ENCODE measurements at places on chromosomes 1 and 21.

DNA sequence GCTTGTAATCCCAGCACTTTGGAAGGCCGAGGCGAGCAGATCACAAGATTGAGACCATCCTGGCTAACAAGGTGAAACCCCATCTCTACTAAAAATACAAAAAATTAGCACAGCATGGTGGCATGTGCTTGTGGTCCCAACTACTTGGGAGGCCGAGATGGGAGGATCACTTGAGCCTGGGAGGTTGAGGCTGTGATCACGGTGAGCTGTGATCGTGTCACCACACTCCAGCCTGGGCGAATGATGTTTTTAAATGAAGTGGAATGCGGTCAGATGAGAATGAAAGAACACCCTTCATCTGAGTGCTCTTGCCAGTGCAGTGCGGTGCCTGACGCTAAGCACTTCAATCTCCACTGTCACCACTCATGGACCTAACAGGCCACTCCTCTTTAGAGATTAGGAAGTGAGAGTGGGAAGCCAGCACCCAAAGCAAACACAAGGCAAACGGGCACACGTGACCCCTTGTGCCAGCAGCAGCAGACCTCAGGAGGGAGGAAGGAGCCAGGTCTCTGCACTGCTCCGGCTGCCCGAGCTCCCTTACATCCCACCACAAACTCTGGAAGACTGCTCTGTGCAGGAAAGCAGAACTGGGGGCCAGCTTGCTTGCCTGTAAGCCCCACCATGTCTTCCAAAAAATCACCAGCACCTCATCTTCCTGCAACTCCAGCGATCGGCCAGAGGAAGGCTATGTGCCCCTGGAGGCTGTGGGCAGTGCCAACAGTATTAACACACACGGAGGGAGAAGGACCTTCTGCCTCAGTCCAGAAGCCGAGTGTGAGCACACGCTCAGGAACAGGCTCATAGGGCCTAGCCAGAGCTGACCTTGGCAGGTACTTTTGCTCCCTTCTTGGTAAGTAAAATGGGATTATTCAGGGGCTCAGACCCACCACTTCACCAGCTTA lies 9.7 kb downstream of the CTNNBIP1 start:
- H3K27ac ChIP-seq = peak overlapping the region; percentile 33
- H3K4me3 ChIP-seq = peak overlapping the region; percentile 31
- no peaks in the 10 kb centered on the region for H3K27me3 ChIP-seq
- peaks cover 3% of the 10 kb centered on the region for H3K36me3 ChIP-seq
- peaks cover 25% of the 10 kb centered on the region for H3K4me1 ChIP-seq

- no peak overlapping the region for H3K27ac ChIP-seq
- H3K4me3 ChIP-seq = no peak overlapping the region
- H3K4me1 ChIP-seq = peaks cover 7% of the 10 kb centered on the region
- no peak for DNase-seq
- H3K27me3 ChIP-seq = peaks cover 6% of the 10 kb centered on the region
Observed at GRCh38 chr21:34606621-34607020, 8.3 kb downstream of the RCAN1 start.

GRCh38 chr1:98660940-98661543 lies 479 bp upstream of the SNX7 start:
- no peaks in the 10 kb centered on the region for H3K36me3 ChIP-seq
- peaks cover 25% of the 10 kb centered on the region for H3K4me1 ChIP-seq
- DNase-seq = no peak
- H3K27ac ChIP-seq = peak overlapping the region; percentile 95

- DNase-seq = no peak
- H3K4me1 ChIP-seq = peaks cover 32% of the 10 kb centered on the region
- H3K27ac ChIP-seq = peak overlapping the region; percentile 100
- peaks cover 8% of the 10 kb centered on the region for H3K36me3 ChIP-seq
- peaks cover 3% of the 10 kb centered on the region for H3K27me3 ChIP-seq
Observed at GRCh38 chr1:114758256-114758832, 560 bp upstream of the CSDE1 start.

DNA sequence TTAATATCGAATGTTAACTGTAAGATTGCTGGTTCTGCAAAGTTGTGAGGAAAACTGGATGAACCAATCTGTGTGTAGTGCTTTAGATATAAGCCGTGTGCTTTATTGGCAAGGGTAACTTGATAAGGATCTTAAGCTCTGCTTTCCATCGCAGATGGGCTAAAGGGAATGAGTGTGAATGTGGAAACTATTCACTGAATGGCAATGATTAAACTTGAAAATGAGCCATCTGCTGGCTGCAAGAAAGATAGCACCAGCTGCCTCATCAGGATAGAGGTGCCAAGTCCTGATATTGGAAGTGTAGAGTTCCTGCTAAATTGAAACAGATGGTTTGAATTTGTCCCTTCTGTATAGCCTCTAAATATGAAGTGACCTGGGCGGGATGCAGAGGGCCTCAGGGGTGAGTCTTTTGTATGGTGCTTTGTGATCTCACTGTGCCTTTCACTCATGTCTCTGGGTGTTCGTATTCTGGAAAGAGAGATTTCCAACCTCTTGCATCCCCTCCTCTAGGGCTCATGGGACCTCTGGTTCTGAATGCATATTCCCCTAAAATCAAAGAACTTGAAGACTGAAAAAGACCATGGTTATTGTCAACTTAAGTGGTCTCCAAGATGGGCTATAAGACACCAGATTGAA lies 9.2 kb downstream of the FCRL3 start:
- H3K4me3 ChIP-seq = no peak overlapping the region
- no peak overlapping the region for H3K27ac ChIP-seq
- no peak for DNase-seq
- no peaks in the 10 kb centered on the region for H3K27me3 ChIP-seq

All from progenitor cell of endocrine pancreas (in vitro differentiated cells).